Adrenal gland (tissue), 19 donors: ENCODE measurements at places on chromosomes 5 and 9. TPM values are rescaled to one million over a fixed set of nuclear protein-coding genes. Genes with fewer than 3 reads are reported as not detected.

The CD72 gene
- 1.3 TPM for polyA plus RNA-seq

The TSSK1B gene
- polyA plus RNA-seq = not detected

GRCh38 chr5:134463991-134464760 lies 52.5 kb upstream of the CDKN2AIPNL start:
- DNase-seq = no peak

DNA sequence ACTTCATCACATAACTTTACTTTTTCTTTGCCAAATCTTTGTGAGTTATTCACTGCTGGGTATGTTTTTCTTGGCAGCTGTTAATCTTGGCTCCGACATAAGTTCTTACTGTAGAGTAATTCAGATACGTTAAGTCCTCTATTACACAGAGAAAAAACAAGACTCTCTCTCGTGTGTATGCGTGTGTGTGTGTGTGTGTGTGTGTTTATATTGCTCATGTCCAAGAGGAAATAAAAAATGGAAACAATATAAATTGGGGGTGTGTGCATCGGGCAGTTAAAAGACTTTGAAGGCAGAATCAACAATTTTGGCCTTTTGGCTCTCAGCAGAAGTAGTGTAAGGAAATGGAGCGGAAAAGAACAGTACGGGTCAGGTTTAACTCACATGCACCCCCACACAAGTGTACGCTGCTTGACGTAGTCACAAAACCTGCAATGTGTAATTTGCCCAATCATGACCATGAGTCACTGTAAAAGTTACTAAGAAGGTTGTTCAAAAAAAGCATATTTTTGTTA lies 67.2 kb upstream of the IFNE start:
- no peak for DNase-seq

GRCh38 chr5:133249593-133249992 lies 197.8 kb downstream of the HSPA4 start:
- no peak for DNase-seq

DNA sequence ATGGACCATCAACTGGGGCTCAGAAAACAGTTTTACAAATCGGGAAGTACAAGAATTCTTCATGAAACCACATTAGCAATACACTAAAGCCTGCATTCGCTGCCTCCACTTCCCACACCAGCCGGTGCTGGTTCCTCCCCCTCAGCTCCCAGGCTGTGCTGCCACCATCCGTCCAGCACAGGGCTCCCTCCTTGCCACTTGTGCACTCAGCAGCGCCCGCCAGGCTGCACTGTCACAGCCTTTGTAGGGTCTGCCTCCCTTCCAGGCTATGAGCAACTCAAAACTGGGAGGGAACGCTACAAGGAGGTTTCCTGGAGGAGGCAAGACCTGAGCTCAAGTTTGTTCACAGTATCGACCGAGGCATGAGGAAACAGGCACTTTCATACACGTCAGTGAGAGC lies 7.7 kb downstream of the MAPK9 start:
- no peak for DNase-seq

DNA sequence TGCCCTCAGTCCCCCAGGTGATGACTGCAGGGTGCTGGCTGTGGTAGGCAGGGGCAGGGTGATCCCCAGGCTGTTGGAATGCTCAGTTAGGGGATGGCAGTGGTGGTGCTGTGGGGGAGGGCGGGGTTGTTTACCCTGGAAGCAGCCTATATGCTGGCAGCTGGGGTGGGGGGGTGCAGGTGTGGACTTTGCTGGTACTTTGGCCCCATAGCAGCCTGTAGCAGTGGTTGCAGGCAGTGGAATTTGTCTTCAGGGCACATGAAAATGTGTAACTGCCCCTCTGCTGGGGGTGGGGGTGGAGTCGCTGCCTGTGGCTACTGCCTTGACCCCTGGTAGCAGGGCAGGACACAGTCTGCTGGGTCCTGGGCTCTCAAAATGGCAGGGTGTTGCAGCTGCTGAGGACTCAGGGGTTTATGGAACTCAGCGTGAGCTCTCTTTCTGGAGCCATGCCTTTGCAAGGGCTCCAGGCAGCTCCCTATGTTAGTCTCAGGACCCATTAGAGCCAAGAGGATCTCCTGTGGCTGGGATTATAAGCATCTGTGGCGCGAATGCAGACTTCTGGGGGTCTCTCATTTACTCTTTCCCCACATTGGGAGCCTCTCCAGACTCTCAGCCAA lies 65.0 kb downstream of the RMI1 start:
- no peak for DNase-seq

DNA sequence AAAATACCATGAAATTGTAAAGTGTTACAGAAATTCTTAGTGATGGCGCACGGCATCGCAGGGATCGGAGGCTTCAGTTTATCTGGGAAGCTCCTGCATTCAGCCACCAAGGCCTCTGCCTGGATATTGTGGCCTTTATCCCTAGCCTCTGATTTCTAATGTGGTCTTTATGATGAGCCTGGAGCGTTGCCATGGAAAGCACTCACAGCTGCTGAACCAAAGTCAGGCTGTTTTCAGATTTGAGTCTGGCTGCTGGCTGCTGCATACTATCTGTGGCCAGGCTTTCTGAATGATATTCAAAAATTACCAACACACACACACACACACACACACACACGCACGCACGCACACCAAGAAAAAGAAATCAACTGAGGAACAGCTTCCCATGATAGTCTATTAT lies 101.1 kb upstream of the ZNF366 start:
- no peak for DNase-seq

GRCh38 chr5:91359962-91360609 lies 23.0 kb downstream of the ARRDC3 start:
- DNase-seq = no peak

DNA sequence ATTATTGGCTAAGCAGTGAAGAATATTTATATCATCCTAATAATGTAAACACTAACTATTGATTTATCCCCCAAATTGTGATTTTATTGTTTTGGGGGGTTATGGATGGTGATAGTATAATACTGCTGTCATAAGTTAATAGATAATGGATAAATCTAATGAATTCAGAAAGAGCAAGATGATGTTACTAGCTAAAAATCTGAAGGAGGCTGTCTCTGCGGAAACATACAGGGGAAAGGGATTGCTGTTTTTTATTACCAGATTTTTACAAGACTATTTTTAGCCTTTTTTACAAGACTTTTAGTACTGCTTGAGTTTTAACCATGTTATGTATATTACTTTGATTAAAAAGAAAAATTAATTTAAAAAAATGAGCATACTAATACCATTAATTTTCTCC lies 5.3 kb upstream of the ABL1 start:
- DNase-seq = no peak

- no peak for DNase-seq
Observed at GRCh38 chr5:5321137-5321536, 101.3 kb upstream of the ICE1 start.

GRCh38 chr9:73133022-73133651 lies 18.5 kb upstream of the ANXA1 start:
- DNase-seq = no peak

- DNase-seq = no peak
Observed at GRCh38 chr5:36161361-36161760, 9.4 kb downstream of the SKP2 start.

- no peak for DNase-seq
Observed at GRCh38 chr9:71506821-71507220, 261.5 kb downstream of the CEMIP2 start.

- DNase-seq = peak; percentile 2
Observed at GRCh38 chr9:115883467-115884329, 269.9 kb upstream of the PAPPA start.

- no peak for DNase-seq
Observed at GRCh38 chr5:180235077-180235476, 26.1 kb upstream of the RASGEF1C start.

The SPRY4 gene
- 18.4 TPM for polyA plus RNA-seq

- DNase-seq = no peak
Observed at GRCh38 chr5:181203777-181204112, 1.3 kb downstream of the TRIM7 start.

DNA sequence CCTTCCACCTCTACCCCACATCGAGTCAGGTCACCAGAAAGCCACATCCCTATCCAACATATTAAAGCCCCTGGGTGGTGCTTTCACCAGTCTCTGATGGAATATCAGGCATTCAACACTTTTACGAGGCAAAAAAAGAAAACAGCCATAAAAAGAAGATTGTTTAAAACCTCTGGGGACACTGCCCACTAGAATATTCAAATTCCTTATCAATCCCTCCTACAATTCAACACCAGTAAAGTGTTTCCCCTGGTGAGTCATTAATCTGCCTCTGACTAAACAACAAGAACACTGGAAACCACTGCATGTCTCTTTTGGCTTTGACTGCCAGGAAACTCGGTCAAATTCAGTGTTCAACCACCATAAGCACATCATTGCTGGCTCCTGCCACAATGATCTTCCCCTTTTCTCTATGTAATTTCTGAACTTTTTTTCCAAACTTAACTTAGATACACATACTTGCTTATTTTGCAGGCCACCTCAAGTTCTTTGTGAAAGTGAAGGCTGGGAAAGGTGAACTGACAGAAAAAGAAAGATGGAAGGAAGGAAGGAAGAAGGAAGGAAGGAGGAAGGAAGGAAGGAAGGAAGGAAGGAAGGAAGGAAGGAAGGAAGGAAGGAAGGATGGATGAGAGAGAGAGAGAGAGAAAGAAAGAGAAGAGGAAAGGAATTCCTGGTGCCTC lies 105.3 kb downstream of the PAX5 start:
- DNase-seq = no peak

GRCh38 chr5:93385655-93386054 lies 195.4 kb downstream of the NR2F1-AS1 start:
- no peak for DNase-seq

The IL3 gene
- polyA plus RNA-seq = not detected

- no peak for DNase-seq
Observed at GRCh38 chr5:127280491-127281220, 9.9 kb upstream of the MEGF10 start.

GRCh38 chr5:33662722-33663427 lies 222.1 kb downstream of the TARS1 start:
- no peak for DNase-seq

DNA sequence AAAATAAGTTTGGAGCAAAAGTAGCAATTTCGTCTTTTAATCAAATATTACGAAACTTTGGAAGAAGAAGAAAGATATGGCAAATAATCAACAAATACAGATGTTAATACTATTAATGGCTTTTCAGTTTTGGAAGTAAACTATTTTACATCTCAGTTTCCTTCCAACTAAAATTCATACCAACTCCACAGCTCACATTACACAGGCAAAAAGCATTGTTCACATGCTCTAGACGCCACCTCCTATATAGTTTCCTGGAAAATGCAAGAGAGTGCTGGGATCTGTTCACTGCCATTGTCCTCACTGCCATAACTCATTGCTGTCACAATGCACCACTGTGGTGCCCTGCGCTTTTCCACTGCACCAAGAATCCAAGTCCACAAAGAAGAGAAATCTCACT lies 149.0 kb upstream of the FTMT start:
- DNase-seq = no peak

- DNase-seq = no peak
Observed at GRCh38 chr9:137784641-137785513, 92.7 kb upstream of the CACNA1B start.

GRCh38 chr5:143220748-143221251 lies 182.7 kb downstream of the NR3C1 start:
- DNase-seq = no peak

- no peak for DNase-seq
Observed at GRCh38 chr9:105661011-105661410, 1.2 kb upstream of the TAL2 start.

DNA sequence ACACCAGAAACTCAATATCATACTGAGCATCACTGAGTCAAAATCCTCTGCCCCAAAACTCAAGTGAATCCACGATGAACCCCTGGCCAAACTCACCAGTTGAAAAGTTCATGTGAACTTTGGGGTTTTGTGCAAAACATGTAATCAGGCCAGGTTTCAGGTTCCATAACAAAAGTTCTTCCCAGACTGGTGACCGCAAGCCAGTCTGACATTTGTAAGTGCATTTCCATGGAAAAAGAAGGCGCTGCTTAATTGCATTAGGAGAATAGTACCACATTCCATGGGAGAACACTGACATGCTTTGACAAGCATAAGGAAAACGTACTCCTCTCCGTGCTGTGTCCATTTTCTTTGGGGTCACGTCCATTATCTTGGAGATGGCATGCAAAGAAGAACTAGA lies 567.0 kb downstream of the BNC2 start:
- no peak for DNase-seq

GRCh38 chr5:150309101-150309885 lies 6.6 kb upstream of the ARSI start:
- no peak for DNase-seq

The FOXD4 gene
- not detected for polyA plus RNA-seq

- no peak for DNase-seq
Observed at GRCh38 chr5:20056933-20057332, 68.9 kb upstream of the CDH18 start.

The TRPM3 gene
- 0.27 TPM for polyA plus RNA-seq

- DNase-seq = no peak
Observed at GRCh38 chr5:172692981-172693380, 51.9 kb downstream of the NEURL1B start.

- DNase-seq = no peak
Observed at GRCh38 chr5:145443964-145444363, 391.2 kb downstream of the PRELID2 start.

DNA sequence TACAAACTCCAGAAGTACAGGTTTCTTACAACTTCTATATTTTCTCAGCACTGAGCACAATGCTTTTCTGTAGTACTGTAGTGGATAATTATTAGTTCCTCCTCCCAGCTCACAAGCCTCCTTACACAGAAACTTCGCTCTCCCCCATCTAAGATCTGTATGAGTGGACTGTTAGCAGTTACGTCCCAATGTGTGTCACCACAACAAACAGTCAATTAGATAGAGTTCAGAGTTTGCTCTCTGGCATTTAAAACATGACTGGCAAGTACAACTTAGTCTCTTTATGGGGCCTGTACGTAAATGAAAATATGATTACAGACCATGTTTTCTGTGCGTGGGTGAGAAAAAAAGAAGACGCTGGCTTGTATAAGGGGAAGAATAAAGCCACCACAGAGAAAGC lies 631.4 kb upstream of the DMAC1 start:
- no peak for DNase-seq

The BTNL3 gene
- polyA plus RNA-seq = 0.03 TPM

- no peak for DNase-seq
Observed at GRCh38 chr5:95384485-95385213, 6.5 kb upstream of the FAM81B start.

DNA sequence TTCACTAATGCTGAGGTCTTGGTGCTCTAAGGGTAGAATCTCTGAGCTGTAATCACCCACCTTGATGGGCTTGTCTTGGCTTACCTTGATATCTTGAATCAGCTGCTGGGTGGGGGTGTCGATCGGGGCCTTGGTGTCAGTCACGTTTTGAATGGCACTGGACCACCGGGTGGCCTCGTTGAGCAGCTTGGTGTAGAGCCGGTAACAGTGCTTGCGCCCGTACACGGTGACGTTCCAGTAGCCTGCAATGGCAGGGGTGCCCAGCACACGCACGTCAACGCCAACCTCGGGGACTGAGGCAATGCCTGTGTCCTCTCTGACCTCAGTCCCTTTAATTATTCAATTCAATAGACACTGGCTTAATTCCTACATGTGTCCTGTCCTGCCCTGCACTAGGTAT lies 63.1 kb upstream of the RETREG1 start:
- DNase-seq = no peak
